ENCODE measurements at places on chromosomes 13 and 19.

DNA sequence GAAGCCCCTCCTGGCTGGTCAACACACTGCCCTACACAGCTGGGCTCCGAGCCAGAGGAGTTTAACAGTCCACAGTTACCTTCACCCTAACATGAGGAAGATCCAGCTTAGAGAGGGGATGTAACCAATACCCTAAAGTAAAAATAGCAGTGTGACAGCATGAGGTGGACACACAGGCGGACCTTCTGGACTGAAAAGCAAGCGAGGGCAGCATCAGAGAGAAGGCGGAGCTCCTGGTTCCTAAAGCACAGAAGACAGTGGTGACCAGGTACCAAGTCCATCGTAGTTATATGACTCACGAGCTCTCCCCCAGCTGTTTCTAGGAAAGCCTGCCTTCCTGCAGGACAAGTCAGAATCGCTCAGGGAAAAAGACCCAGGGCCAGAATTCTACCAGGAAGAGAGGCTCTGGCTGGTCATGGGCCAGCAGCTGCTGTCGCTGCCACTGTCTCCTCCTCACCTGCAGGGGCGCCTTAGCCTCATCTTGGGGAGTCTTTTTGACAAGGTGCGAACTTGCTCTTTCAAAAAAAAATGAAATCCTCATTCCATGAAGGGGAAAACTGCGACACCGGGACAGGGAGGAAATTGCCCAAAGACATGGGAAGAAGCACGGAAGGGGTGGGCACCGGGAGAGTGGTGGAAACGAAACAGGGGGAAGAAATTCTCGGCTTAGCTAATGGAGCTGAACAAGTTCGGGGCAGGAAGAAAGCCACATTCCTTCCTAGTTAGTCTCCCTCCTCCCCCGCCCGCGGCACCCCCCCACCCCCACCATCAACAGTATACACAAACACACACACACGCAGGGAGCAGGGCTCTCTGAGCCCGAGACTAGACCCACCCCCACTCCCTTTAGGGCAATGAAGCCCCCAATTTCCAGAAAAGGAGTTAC is 1.7 kb downstream of the ELL start:
- no peak for DNase-seq

DNA sequence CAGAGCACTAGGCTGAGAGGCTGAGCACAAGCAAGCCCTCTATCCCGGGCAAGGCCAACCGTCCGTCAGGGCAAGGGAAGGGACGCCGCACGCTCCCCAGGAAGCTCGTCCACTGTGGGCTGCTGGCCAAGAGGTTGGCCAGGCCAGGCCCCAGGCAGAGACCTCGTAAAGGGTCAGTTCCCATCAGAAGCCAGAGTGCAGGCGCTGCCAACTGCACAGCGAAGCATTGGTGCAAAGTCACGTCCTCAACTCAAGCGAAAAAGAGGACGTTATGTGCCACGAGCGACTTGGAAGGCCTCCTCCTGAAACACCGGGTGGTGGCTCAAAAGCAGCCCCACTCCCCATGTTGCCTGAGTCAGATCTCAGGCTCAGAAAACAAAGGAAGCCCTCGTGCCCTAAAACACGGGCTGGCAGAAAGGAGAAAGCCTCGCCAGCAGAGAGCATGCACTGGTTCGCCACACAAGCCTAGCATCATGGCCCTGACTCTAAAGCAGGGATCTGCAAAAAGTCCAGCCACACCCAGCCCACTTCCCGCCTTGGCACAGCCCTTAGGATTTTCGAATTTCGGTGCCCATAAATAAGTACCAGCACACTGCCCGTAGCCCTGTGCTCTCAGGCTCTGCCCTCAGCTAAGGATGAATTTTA is 4.7 kb downstream of the AKAP8 start:
- DNase-seq: no peak

- no peak for DNase-seq
Measured at GRCh38 chr19:16398530-16399249, 73.1 kb downstream of the EPS15L1 start.

- no peak for DNase-seq
Measured at GRCh38 chr13:44112700-44113329, 233.1 kb downstream of the LACC1 start.

DNA sequence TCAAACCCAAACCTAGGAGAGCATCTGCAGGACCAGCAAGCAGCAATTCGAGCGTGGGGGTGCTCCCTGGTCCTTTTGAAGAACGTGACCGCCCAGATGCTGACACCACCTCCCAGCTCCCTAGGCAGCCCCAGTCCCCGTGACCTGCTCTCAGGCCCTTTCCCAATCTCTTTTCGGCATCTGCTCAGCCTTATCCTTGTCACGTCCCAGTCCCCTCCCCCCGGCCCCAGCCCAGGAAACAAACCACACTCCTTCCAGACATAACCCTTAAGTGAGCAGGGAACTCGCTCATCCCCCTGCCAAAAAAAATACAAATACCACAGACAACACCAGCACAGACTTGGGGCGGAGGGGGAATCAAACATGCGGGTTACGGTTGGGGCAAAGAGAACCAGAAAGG is 3.3 kb downstream of the MLLT1 start:
- no peak for DNase-seq

DNA sequence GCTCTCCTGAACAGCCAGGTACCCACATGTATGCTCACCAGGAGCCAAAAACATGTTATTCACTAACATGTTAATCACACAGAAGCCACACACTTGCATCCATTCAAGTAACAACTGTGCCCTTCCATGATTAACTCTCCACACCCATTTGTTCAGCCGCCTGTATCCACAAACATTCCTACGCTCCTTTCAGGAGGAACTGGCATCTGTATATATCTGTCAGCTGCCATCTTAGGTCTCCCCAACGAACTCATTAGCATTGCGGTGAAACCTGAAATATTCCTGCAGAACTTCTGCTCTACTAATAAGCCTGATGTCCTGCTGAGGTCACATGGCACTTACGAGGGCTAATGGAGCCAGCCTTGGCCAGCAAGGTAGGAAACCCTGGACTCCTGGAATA is 33.0 kb downstream of the OLFM2 start:
- no peak for DNase-seq

DNA sequence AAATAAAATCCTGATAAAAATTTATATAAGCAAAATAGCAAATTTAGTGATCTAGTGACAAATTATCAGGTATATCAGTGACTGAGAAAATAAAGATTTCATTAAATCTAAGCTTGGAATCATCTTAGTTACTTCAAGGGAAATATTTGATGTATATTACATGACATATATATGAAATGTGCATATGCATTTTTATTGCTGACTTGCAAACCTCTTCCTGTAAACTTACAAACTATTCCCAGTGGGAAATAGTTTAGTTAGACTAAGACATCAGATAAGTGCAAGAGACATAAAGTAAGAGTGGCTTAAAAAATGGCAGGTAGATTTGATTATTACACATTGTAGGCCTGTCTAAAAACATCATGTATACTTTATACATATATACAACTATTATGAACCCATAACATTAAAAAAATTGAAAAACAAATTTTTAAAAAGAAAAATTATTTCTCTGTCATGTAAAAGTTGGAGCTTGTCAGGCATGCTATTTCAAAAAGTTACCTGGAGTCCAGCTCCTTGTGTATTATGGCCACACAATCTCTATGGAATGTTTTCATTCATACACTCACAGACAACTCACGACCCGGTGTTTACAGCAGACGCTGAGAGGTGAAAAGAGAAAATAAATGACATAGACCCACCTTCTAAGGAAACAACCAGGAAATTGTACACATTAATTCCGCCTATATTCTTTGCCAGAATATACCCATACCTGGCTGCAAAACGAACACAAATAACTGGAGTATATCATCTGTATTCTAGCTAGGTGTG is 724.5 kb downstream of the SLITRK6 start:
- no peak for DNase-seq

DNA sequence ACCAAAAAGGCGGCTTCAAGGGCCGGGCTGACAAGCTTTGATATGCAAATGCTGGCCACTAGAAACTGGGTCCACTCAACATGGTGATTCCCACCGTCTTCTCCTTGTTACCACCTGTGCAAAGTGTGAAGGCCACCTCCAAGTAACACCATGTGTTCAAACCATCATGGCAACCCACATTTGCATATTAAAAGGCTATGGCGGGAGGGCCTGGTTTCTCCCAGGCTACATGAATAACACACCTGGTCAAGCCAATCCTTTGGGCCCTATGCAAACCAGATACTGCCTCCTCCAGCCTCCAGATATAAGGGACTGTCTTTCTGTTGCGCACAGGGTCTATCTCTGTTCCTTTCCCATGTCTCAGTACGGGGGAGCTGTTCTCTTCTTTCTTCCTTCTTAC is 36.6 kb upstream of the ZSCAN5A start:
- DNase-seq: no peak

GRCh38 chr13:44865722-44866410 is 123.4 kb downstream of the NUFIP1 start:
- DNase-seq: no peak

GRCh38 chr19:30020189-30020588 is 78.2 kb downstream of the URI1 start:
- DNase-seq: no peak

GRCh38 chr19:16197188-16197621 is 506 bp upstream of the AP1M1 start:
- no peak for DNase-seq

GRCh38 chr13:48295271-48295670 is 8.3 kb upstream of the RB1 start:
- no peak for DNase-seq

- no peak for DNase-seq
Measured at GRCh38 chr19:19304186-19304965, 15.9 kb downstream of the SUGP1 start.

GRCh38 chr13:77853703-77854102 is 64.9 kb downstream of the EDNRB start:
- DNase-seq: no peak

DNA sequence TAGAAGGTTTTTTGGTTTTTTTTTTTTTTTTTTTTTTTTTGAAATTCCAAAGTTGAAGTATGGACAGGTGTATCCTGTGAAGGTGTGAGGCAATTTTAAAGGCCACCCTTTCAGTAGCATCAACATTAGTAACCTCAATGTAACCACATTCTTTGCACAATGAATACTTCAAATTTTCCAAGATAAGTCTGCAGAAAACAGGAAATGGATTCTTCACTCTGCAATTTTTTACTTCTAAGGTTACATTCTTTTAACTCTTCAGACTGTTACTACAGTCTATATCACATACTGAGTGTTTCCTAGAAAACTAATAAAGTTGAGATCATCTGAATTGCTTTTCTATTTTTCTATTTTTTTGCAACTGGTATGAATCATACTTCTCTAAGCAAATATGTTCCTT is 569.0 kb upstream of the GPC6 start:
- DNase-seq: no peak

DNA sequence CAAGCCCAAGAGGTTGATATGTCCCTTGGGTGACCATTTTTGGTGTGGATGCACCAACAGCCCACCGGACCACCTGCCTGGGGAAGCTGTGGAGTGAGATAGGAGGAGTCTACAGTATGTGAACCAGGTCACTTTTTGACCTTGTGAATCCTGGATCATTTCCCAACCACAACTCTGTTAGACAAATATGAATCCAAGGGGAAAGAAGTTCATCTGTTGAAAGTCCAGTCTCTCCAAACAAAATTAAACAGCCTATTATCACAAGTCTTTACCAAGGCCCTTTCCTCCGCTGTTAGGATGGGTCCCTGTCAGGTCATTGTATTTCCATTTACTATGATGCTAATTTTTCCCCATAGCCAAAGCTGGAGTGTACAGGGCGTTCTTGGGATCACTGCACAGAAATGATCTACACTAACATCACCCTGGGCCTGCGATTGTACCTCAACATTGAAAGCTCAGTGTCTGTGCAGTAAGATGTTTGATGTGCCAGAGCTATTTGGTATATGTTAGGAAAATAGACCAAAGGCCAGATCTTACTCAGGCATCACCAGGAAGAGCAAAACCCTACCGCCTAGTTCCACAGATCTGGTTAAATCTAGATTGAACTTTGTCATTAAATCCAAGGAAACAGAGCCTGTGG is 117.1 kb downstream of the STARD13 start:
- DNase-seq: no peak

GRCh38 chr19:32718286-32718685 is 1.3 kb upstream of the TDRD12 start:
- DNase-seq: no peak

DNA sequence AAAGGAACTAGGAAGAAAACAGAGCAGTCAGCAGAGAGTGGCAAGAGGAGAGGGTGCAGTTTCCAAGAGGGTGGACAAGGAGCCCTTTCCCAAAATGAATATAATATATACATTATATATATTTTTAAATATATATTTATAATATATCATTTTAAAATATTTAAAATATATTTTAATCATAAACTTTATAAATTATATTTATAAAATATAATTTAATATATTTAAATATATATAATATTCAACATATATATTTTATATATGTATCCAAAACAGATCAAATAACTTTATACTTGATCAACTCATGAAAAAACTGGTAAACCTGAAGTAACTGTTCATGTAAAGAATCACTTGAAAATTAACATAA is 328.6 kb downstream of the MYO16 start:
- DNase-seq: no peak

DNA sequence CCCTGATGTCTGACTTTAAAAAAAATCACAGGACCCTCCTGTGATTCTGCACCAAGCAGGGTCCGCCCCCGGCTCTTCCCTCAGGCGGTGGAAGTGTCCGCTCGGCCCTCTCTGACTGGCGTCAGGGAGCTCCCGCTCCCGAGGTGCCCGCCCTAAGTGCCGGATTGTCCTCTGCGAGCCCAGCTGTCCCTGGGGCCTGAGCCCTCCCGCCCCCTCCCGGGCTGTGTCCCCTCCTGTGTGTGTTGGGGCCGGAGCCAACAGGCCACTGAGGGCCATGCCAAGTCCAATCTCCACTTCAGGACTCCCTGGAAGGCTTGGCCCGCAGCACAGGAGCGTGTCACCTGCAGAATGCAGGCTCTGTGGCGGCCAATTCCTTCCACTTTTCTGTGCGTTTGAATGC is 25.4 kb downstream of the MAP2K2 start:
- DNase-seq: no peak

- DNase-seq: no peak
Measured at GRCh38 chr19:30864391-30865215, 484.6 kb downstream of the TSHZ3 start.

- DNase-seq: no peak
Measured at GRCh38 chr19:8457827-8458226, 13.1 kb downstream of the HNRNPM start.

DNA sequence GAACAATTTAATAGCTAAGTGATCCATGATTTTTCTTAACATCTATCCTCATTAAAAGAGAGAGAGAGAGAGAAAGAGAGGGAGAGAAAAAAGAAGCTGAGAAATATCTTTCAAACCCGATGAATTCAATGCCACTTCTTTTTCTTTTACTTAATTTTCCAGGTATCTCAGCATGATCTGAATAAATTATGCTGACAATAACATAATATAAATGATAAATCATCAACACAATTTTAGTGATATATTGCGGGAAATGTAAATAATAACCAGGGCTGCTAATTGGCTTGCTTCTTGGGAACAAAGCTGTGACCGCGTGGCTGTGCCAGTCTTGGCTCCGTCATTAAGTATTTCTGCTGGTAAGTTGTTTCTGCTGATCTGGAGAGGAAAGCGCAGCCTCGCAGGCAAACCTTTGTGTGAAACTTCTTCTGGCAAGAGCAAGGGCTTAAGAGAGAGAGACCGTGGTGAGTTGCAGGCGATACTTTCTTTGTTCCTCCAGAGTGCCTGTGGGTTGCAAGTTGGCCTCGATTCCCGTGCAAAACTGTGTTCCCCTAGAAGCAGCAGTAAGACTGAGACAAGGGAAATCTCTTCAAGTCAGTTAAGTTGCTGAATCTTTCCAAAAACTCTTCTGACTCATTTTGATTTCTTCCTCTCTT is 489.1 kb upstream of the TSHZ3 start:
- DNase-seq: no peak

GRCh38 chr19:50378169-50378862 is 2.1 kb downstream of the NR1H2 start:
- no peak for DNase-seq
